ENCODE measurements at places on chromosomes 3 and 15.

DNA sequence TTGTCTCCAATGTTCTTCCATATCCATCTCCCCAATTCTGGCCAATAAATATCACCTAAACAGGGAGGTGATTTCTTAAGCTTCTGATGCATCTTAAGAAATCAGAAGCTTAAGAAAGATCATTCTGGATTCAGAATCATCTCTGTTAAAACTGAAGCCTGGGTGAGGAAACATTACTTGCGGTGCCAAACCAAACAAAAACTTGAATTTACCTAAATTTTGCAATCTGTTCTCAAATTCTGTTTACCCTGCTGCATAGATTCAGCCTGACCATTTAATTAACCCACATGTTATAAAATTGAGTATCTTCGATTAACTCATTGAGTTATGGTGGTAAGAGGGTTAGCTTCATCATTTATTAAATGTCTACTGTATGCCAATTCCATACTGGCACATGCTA, 204.4 kb upstream of the ZNF385D start:
- H3K4me3 ChIP-seq = no peak overlapping the region
- peaks cover 2% of the 10 kb centered on the region for H3K36me3 ChIP-seq
- no peak for DNase-seq
- no peaks in the 10 kb centered on the region for H3K4me1 ChIP-seq

- H3K4me1 ChIP-seq = peaks cover 8% of the 10 kb centered on the region
- H3K36me3 ChIP-seq = no peaks in the 10 kb centered on the region
- H3K27ac ChIP-seq = no peak overlapping the region
- H3K27me3 ChIP-seq = no peaks in the 10 kb centered on the region
- no peak for DNase-seq
Measured at GRCh38 chr3:28122227-28122626, 119.2 kb upstream of the CMC1 start.

DNA sequence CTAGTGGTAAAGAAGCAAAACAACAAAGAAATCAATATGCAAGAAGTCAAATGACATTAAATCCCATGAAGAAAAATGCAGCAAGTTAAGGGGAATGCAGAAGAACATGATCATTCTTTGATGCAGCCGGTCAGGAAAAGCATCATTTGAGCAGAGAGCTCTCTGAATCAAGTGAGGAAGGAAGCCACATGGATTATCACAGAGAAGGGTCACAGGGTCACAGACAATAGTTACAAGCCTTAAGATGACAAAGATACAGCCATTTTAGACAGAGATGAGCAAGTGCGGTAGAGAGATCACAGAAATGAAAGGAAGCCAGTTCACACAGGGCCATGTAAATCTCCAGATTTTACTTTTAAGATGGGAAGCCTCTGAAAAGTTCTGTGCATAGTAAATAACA, 43.9 kb downstream of the UBE3A start:
- DNase-seq = no peak
- peaks cover 61% of the 10 kb centered on the region for H3K36me3 ChIP-seq
- no peaks in the 10 kb centered on the region for H3K27me3 ChIP-seq
- H3K27ac ChIP-seq = no peak overlapping the region
- no peak overlapping the region for H3K4me3 ChIP-seq

GRCh38 chr15:80464951-80465625, 60.9 kb downstream of the ARNT2 start:
- no peaks in the 10 kb centered on the region for H3K36me3 ChIP-seq
- no peaks in the 10 kb centered on the region for H3K4me1 ChIP-seq
- no peak for DNase-seq

DNA sequence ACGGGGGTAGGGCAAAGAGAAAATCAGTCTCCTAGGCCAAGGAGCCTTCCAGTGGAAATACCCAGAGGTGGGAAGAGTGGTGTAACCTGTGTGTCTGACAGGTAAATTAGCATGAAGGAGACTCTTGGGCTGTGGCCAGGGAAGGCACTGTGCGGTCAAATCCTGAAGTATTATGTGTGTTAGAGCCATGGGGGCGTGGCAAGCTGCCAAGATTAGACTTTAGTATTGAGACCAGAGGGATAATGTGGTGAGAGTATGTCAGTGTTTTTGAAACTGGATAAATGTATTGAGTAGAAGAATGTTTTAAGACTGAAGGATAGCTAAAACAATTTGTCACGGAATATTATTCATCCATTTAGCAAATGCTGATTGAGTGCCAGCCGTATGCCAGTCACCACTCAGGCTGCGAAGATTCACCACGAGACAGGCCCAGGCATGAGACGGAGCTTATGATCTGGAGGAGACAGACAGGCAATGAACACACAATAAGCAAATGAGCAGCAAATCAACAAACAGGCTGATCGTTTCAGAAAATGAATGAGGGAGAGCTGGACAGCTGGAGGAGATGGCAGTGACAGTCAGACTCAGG, 445.9 kb downstream of the MCTP2 start:
- DNase-seq = no peak
- H3K36me3 ChIP-seq = no peaks in the 10 kb centered on the region
- H3K27me3 ChIP-seq = peaks cover 5% of the 10 kb centered on the region
- no peak overlapping the region for H3K4me3 ChIP-seq

- H3K27me3 ChIP-seq = no peaks in the 10 kb centered on the region
- DNase-seq = peak; percentile 52
- H3K36me3 ChIP-seq = peaks cover 4% of the 10 kb centered on the region
- peaks cover 10% of the 10 kb centered on the region for H3K4me1 ChIP-seq
Measured at GRCh38 chr3:38004415-38005075, 14.0 kb downstream of the VILL start.

GRCh38 chr3:109132801-109133473, 3.6 kb upstream of the C3orf85 start:
- H3K4me3 ChIP-seq = no peak overlapping the region
- no peaks in the 10 kb centered on the region for H3K4me1 ChIP-seq
- H3K27me3 ChIP-seq = no peaks in the 10 kb centered on the region
- no peaks in the 10 kb centered on the region for H3K36me3 ChIP-seq
- H3K27ac ChIP-seq = no peak overlapping the region
- no peak for DNase-seq

DNA sequence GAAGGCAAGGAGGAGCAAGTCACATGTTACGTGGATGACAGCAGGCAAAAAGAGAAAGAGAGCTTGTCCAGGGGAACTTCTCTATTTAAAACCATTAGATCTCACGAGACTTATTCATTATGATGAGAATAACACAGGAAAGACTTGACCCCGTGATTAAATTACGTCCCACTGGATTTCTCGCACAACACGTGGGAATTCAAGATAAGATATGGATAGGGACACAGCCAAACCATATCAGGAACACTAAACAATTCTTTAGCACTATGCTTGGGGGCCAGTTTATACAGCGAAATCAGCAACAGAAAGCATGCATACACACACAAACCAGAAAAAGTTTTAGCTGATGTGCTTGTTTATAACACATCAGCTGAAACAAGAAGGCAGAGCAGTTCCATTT, 704.2 kb downstream of the OTOL1 start:
- H3K27me3 ChIP-seq = no peaks in the 10 kb centered on the region
- no peak overlapping the region for H3K4me3 ChIP-seq
- no peaks in the 10 kb centered on the region for H3K36me3 ChIP-seq
- no peaks in the 10 kb centered on the region for H3K4me1 ChIP-seq
- no peak for DNase-seq
- H3K27ac ChIP-seq = no peak overlapping the region

- peaks cover 16% of the 10 kb centered on the region for H3K36me3 ChIP-seq
- DNase-seq = peak; percentile 94
- peak within 1 kb of the TSS; percentile 94 for H3K27ac ChIP-seq
- H3K27me3 ChIP-seq = no peaks in the 10 kb centered on the region
- peak within 1 kb of the TSS; percentile 91 for H3K4me3 ChIP-seq
Measured at GRCh38 chr3:49093853-49094767, at the start of gene QRICH1. QRICH1 (minus strand) TSS chr3:49094071; CDS start chr3:49077017, 17,054 bp downstream.

DNA sequence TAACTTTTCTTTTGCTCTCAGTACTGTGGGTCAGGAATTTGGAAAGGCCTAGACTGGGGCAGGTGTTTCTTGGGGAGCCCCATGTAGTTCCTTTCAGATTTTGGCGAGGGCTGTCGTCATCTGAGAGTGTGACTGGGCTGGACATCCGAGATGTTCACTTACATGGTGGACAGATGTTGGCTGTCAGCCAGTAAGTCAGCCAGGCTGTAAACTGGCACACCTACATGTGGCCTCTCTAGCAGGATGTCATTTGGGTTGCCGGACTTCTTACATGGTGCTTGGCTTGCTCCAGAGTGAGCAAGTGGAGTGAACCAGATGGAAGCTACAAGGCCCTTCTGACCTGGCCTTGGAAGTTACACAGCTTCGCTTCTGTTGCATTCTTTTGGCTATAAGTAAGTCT, 20.7 kb downstream of the TATDN2 start:
- H3K27me3 ChIP-seq = no peaks in the 10 kb centered on the region
- peaks cover 58% of the 10 kb centered on the region for H3K36me3 ChIP-seq
- peak overlapping the region; percentile 42 for H3K27ac ChIP-seq
- DNase-seq = no peak

DNA sequence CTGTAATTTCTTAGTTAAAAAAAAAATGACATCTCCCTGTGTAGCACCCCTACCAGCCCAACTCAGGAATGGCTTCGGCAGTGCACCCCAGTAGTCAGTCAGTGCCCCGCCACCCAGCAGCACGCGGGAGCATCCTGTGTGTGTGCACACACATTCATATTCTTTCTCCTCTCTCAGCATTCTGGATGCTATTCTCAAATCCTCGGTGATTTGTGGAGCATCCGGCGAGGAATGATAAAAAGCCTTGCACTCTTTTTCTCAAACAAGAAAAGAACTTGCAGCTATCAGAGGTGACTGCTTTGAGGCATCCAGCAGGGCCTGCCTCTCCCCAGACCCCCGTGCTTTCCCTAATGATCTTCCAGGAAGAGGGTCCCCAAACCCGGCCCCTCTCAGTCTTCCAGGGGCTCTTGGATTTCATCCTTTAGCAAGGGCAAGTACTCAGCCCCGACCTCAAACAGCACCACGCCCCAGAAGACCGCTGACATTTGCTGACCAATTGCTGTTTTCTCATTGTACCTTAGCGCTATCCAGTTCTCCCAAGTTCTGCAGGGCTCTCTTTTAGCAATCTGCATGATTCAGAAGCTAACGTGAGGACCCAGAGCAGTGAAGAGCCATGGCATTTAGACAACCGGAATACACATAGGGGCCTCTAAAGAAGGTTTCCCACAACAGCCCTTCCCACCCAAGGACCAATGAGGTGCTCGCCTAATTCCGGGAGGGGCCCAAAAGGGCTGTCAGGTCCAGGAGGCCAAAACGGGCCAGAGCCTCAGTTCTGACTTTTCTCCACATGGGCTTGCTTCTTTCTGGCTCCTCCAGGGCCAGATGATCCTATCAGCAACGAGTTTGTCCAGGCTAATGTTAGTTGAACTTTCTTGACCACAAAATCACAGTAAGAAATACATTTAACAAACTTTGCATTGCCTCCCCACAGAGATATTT, 72.2 kb downstream of the FAM174B start:
- peaks cover 5% of the 10 kb centered on the region for H3K27me3 ChIP-seq
- no peaks in the 10 kb centered on the region for H3K36me3 ChIP-seq
- DNase-seq = no peak
- H3K4me3 ChIP-seq = no peak overlapping the region
- no peak overlapping the region for H3K27ac ChIP-seq

DNA sequence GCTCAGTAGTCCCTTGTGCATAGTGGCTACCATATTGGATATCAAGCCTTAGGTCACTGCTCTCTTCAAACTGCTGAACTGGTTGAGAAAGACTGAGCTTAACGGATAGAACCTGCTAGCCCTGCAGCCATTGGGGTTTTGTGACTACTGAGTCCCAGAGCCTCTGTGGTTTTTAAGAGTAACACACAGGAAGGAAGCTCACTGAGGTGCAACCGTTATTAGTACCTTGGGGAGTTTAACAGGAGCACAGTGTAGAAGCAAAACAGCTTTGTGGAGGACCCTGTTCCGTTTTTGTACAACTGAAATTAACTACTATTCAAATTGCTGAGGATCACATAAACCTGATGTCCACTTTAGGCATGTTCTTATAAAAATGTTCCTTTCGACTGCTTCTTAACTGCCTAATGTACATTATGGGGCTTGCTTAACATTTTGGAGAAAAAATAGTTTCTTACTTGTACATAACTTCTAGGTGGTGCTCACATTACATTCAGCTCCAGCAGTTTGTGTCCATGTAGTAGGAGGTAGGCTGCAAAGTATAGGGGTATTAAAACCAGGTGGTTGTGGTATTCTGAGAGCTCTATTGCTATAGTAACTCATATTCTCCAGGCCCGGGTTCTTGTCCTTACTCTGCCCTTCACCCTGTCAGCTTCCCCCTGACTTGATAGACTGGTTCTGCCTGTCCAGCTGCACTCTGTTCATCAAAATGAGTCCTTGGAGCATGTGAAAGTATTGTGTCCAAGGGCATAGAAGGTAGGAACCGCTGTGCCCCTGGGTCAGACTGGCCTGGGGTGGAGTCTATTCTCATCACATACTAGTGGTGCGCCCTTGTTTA, 17.3 kb downstream of the PXK start:
- H3K4me1 ChIP-seq = peaks cover 78% of the 10 kb centered on the region
- H3K4me3 ChIP-seq = no peak overlapping the region
- peak overlapping the region; percentile 7 for H3K27ac ChIP-seq

DNA sequence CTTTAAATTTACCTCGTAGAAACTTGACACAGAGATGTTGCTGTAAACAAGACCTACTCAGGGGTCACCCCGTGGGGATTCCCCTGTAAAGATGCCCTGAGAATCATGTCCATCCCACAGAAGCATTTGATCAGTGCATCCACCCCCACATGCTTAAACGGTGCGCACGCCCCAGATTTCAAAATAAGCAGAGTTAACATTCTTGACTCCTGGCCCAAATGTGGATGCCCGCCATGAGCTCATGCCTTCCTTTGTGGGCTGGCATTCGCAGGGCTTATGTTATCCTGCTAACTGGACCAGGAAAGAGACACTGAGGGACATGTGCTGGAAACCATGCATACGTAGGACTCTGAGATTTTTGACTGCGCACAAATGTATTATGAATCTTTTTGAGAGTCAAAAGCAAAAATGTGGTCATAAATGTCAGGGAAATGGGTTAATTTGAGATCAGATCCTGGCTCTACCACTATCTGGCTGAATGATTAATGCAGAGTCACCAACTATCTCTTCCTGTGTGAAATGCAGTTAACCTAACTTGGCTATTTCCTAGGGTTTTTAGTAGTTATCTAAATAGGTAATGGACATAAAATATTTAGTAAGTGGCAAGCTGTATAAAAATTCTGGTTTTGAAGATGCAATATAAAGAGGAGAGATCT, 9.1 kb upstream of the TP63 start:
- H3K36me3 ChIP-seq = no peaks in the 10 kb centered on the region
- H3K4me3 ChIP-seq = no peak overlapping the region
- peaks cover 12% of the 10 kb centered on the region for H3K4me1 ChIP-seq
- no peaks in the 10 kb centered on the region for H3K27me3 ChIP-seq

GRCh38 chr3:101212730-101213129, 107.6 kb downstream of the IMPG2 start:
- no peaks in the 10 kb centered on the region for H3K4me1 ChIP-seq
- peaks cover 2% of the 10 kb centered on the region for H3K36me3 ChIP-seq
- DNase-seq = no peak
- no peak overlapping the region for H3K27ac ChIP-seq
- peaks cover 6% of the 10 kb centered on the region for H3K27me3 ChIP-seq
- H3K4me3 ChIP-seq = no peak overlapping the region

- H3K4me1 ChIP-seq = peaks cover 17% of the 10 kb centered on the region
- DNase-seq = peak; percentile 28
- H3K36me3 ChIP-seq = peaks cover 2% of the 10 kb centered on the region
- no peaks in the 10 kb centered on the region for H3K27me3 ChIP-seq
Measured at GRCh38 chr3:183824761-183825455, 469 bp downstream of the MAP6D1 start.

GRCh38 chr3:156530980-156531379, 23.9 kb downstream of the SSR3 start:
- no peak overlapping the region for H3K4me3 ChIP-seq
- H3K36me3 ChIP-seq = peaks cover 2% of the 10 kb centered on the region
- no peak overlapping the region for H3K27ac ChIP-seq
- peaks cover 14% of the 10 kb centered on the region for H3K4me1 ChIP-seq
- no peak for DNase-seq
- peaks cover 2% of the 10 kb centered on the region for H3K27me3 ChIP-seq
